ENCODE measurements at places on chromosomes 3 and 15. TPM values are rescaled to one million over a fixed set of nuclear protein-coding genes. Genes with fewer than 3 reads are reported as not detected.

Gene CHL1
- not detected for total RNA-seq

Gene ILDR1
- total RNA-seq = not detected

Gene CHRNA3
- total RNA-seq = 1.0 TPM

Gene HDGFL3
- total RNA-seq = 43.4 TPM

Gene SEMA3B
- total RNA-seq = 8.8 TPM

Gene GOLGA6D
- not detected for total RNA-seq

Gene SLC30A4
- total RNA-seq = 1.8 TPM

Gene TRAIP
- 13.7 TPM for total RNA-seq

Gene SHF
- 0.70 TPM for total RNA-seq

Gene ELL3
- total RNA-seq = 1.4 TPM

Gene ZNF660
- not detected for total RNA-seq

Gene BCL6
- 13.4 TPM for total RNA-seq

Gene MEIS2
- total RNA-seq = 8.6 TPM

Gene CLDN18
- total RNA-seq = not detected

Gene PRRT3
- total RNA-seq = 1.9 TPM

Gene FEZF2
- total RNA-seq = not detected

Gene BAHD1
- total RNA-seq = 12.3 TPM

Gene IL17RB
- 0.83 TPM for total RNA-seq

Gene LMAN1L
- total RNA-seq = not detected

Gene PIK3R4
- 19.8 TPM for total RNA-seq

Gene MAPKBP1
- 3.7 TPM for total RNA-seq

Gene GOLGA8T
- total RNA-seq = 0.80 TPM

Gene GOLGA6L7
- total RNA-seq = not detected

Gene EIF2B5
- total RNA-seq = 25.3 TPM

Gene WWTR1
- total RNA-seq = 145 TPM

Gene SMCO1
- not detected for total RNA-seq

Gene RGMA
- 0.56 TPM for total RNA-seq

Gene EFHB
- 2.0 TPM for total RNA-seq

Gene GRAMD2A
- 0.12 TPM for total RNA-seq

Gene POPDC2
- 0.22 TPM for total RNA-seq

Gene PPM1L
- 0.73 TPM for total RNA-seq

Gene ATP13A4
- not detected for total RNA-seq

Gene CMTM8
- total RNA-seq = 8.2 TPM

Gene ADGRG7
- not detected for total RNA-seq

Measured in A549 treated with Mapracorat at 1 μM for 4 hours (cell line).